ENCODE measurements at places on chromosomes 6 and 20.

- no peaks in the 10 kb centered on the region for H3K36me3 ChIP-seq
- H3K4me1 ChIP-seq: no peaks in the 10 kb centered on the region
- H3K27ac ChIP-seq: no peak overlapping the region
- DNase-seq: no peak
- H3K27me3 ChIP-seq: peaks cover 31% of the 10 kb centered on the region
- H3K4me3 ChIP-seq: no peak overlapping the region
Observed at GRCh38 chr20:25573288-25574251, 11.8 kb downstream of the NINL start.

DNA sequence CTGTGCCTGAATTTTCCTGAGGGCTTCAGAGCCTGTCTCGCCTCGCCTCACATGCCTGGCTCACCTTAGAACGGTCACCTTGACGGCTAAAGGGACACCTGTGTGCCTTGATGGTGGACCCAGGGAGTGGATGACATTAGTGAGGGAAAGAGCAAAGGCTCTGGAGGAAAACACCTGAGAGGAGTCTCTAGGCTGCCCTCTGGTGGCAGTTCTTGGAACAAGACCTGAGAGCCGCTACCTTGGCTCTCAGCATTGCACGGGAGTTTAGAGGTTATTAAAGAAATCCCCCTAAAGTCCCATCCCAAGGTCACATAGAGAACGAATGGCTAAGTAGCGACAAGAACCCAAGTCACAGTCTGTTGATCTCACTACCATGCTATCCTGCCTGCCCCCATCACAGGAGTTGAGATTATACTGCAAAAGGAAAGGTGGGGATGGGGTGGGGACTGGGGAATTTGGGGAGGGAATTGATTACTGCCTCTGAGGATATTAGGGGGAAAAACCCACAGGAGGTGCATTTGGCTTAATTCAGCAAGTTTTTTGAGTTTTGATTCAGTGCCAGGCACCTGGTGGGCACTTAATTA lies 7.9 kb upstream of the CDSN start:
- no peak overlapping the region for H3K27ac ChIP-seq
- H3K27me3 ChIP-seq: peaks cover 12% of the 10 kb centered on the region

DNA sequence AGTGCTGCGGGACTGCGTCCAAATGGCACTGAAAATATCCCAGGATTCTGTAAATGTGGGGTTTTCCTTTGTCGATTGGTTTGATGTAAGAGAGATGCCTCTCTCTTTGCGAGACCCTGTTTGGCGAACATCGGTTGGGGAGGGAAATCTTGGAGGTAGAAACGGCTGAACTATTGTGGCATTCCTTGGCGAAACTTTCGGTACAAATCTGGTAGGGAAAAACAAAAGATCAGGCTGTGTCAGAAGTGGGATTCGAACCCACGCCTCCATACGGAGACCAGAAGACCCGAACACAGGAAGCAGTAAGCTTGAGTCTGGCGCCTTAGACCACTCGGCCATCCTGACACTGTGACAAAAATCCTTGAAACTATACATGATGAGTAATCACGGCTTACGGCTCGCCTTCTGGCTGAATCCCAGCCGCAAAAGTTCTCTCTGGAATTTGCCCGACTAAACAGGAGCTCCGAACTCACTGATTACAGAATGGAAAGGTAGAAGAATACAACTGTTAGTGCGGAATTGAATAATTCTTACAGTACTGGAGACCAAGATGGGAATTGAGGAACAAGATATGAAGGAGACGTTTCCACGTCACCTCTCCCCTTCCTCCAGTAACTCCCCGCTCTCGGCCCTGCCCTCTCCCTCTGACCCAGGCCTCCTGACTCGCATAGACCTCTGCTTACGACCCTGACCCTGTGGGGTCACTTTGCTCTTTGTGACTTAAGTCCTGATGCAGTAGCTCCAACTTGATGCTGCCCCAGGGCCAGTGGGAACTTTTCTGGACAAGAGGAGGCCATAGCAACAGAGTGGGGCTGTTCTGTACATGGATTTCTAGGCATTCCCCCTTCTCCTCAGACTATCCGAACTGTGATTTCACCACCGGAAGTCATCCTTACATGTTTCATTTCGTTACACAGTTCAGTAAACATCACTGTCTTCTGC lies 132.8 kb upstream of the ZNF184 start:
- peak overlapping the region; percentile 5 for H3K27ac ChIP-seq
- H3K4me3 ChIP-seq: no peak overlapping the region
- DNase-seq: no peak
- H3K4me1 ChIP-seq: peaks cover 4% of the 10 kb centered on the region
- H3K27me3 ChIP-seq: peaks cover 65% of the 10 kb centered on the region
- peaks cover 24% of the 10 kb centered on the region for H3K36me3 ChIP-seq

DNA sequence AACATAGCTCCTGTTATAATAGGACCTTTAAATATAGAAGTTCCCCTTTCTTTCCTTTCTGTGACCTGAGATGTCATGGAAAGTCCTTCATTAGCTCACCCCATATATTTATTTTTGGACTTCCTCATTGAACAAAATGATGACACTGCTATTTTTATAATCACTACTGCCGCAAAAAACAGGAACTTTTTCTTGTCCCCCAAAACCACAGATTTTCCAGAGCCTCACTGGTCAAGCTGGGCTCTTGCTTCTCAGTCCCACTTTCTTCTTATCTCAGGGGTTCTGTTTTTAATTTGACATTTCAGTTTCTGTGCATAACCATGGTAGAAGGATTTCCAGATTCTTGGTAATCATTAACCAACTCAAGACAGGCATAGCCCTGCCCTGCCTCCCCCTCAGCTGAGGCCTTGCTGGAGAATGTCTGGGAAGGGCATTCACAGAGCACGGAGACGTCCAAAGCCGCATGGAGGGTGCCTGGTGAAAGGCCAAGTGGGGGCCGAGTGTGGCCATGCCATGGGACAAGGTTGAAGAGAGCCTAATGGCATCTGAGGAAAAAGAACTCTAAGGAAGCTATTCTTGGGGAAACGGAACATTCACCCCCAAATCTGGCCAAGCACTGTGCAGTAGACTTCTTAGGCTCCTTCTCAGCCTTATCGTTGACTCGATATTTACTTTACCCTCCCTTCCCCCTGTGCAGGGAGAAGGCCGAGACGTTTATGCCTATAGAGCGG lies 73.7 kb downstream of the EDN1 start:
- H3K36me3 ChIP-seq: no peaks in the 10 kb centered on the region
- no peaks in the 10 kb centered on the region for H3K27me3 ChIP-seq
- no peak for DNase-seq
- H3K4me1 ChIP-seq: no peaks in the 10 kb centered on the region

DNA sequence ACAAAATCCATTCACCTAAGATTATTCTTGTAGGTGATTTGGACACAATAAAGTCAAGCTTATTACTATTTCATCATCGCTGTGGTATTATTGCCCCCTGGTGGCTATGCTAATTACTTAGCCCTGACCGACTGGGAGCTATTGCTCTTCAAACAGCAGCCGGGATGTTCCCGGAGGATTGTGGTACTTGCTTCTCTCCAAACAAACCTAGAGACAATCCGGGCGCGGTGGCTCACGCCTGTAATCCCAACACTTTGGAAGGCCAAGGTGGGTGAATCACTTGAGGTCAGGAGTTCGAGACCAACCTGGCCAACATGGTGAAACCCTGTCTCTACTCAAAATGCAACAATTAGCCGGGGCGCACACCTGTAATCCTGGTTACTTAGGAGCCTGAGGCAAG lies 15.4 kb upstream of the STMND1 start:
- H3K4me3 ChIP-seq: no peak overlapping the region
- H3K27me3 ChIP-seq: peaks cover 11% of the 10 kb centered on the region
- no peaks in the 10 kb centered on the region for H3K36me3 ChIP-seq
- DNase-seq: peak; percentile 29
- H3K27ac ChIP-seq: no peak overlapping the region

- no peaks in the 10 kb centered on the region for H3K27me3 ChIP-seq
- no peak for DNase-seq
- no peak overlapping the region for H3K27ac ChIP-seq
- H3K4me1 ChIP-seq: no peaks in the 10 kb centered on the region
Observed at GRCh38 chr6:121677571-121677970, 242.1 kb downstream of the GJA1 start.

DNA sequence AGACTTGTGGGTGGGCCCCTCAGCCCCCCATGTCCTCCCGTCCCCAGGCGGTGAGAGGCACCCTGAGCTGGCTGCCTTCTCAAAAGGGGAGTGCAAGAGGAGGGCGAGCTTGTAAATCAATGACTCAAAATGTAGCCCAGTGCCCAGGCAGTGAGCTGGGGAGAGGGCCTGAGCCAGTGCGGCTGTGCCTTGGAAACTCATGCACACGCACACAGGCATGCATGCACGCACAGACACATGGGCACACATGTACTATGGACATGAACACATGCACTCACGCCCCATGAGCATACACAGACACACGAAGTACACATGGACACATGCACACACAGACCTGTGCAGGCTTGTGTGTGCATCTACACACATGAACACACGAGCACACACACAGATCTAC lies 133.5 kb downstream of the TAF4 start:
- no peaks in the 10 kb centered on the region for H3K4me1 ChIP-seq
- H3K36me3 ChIP-seq: no peaks in the 10 kb centered on the region
- no peak overlapping the region for H3K4me3 ChIP-seq

GRCh38 chr6:168249746-168250145 lies 69.8 kb downstream of the DACT2 start:
- DNase-seq: no peak
- no peaks in the 10 kb centered on the region for H3K36me3 ChIP-seq
- H3K4me3 ChIP-seq: no peak overlapping the region
- no peaks in the 10 kb centered on the region for H3K4me1 ChIP-seq

DNA sequence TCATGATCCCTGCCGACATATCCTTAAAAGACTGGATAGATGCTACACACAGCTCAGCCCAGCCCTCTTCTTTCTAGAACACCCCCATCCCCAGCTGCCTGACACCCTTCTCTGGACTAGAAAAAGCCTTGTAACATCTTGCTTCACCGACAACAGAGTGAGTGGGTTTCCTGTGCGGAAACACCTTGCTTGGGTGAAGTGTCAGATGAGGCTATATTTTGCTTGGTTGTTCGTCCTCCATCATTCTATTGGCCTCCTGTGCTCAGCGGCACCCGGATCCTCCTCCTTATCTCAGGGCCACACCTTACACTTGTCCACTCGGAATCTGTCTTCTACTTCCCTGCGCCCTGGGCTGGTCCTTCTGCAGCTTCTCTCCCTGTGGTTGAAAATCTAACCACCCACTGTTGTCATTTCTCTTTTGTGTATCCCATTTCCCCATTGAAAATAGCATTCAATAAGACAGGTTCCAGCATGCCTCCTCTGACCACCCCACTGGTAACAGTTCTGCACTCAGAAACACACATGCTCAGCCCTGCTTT lies 101.3 kb upstream of the MLN start:
- peak overlapping the region; percentile 74 for H3K4me3 ChIP-seq
- peaks cover 63% of the 10 kb centered on the region for H3K4me1 ChIP-seq
- DNase-seq: peak; percentile 70
- peak overlapping the region; percentile 89 for H3K27ac ChIP-seq

GRCh38 chr6:139547122-139547776 lies 172.8 kb upstream of the CITED2 start:
- H3K36me3 ChIP-seq: no peaks in the 10 kb centered on the region
- no peak overlapping the region for H3K27ac ChIP-seq
- peaks cover 20% of the 10 kb centered on the region for H3K4me1 ChIP-seq

- H3K4me1 ChIP-seq: peaks cover 7% of the 10 kb centered on the region
- H3K27me3 ChIP-seq: peaks cover 34% of the 10 kb centered on the region
- H3K27ac ChIP-seq: no peak overlapping the region
- H3K36me3 ChIP-seq: peaks cover 2% of the 10 kb centered on the region
- DNase-seq: no peak
- no peak overlapping the region for H3K4me3 ChIP-seq
Observed at GRCh38 chr6:2560917-2561698, 189.6 kb downstream of the MYLK4 start.

DNA sequence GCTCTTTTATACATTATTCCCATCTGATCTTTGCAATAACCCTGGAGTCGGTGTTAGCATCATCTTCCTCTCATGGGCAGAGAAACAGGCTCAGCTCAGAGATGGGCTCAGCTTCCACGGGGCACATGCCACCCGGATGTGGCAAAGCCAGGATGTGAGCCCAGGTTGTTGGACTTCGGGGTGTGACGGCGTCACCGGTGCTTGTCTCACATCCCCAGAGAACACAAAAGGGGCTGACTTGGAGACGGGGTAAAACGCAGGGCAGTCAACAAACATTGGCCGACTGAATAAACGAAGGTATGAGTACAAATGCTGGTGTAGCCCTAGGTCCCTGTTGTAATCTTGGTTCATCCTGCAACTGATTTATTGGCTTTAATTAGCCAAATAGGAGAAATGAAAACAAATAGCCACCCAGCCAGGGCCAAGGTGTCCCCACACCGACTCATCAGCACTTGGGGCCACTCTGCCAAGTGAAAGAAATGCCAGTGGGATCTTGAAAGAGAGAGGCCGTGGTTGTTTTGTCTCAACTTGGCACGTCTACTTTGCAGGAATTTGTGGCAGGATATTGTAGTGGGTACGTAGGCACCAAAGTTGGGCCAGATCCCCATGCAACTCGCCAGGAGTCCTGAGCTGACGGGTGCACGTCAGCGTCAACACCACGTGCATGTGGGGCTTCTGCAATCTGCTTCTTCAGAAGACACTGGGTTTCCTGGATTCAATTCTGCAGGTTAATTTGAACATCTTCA lies 42.8 kb downstream of the APCDD1L start:
- H3K27me3 ChIP-seq: no peaks in the 10 kb centered on the region
- DNase-seq: no peak
- H3K4me1 ChIP-seq: no peaks in the 10 kb centered on the region
- H3K27ac ChIP-seq: no peak overlapping the region
- H3K36me3 ChIP-seq: no peaks in the 10 kb centered on the region
- no peak overlapping the region for H3K4me3 ChIP-seq

DNA sequence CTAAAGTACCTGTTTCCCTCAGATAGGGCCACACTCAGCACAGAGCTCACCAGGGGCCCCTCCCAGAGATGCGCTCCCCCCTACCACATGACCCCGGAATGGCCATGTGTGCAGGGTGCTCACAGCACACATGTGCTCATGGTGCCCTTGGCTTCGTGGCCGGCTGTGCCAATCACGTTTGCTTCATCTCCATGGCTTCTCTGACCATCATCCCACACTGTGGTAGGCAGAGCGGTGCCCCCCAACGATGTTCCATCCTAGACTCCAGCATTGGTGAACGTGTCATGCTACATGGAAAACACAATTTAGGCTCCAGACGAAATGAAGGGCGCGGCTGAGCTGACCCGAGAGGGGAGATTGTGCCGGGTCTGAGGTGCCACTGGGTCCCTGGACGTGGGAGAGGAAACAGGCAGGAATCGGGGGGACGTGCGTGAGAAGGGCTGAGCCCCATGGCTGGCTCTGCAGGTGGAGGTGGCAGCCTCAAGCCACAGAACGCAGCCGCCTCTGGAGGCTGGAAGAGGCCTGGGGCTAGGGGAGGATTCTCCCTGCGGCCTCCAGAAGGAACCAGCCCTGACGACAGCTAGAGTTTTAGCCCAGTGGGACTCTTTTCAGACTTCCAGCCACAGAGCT lies 126.5 kb downstream of the DLL1 start:
- DNase-seq: no peak
- H3K4me3 ChIP-seq: no peak overlapping the region
- H3K4me1 ChIP-seq: peaks cover 13% of the 10 kb centered on the region
- H3K36me3 ChIP-seq: no peaks in the 10 kb centered on the region
- H3K27ac ChIP-seq: peak overlapping the region; percentile 21

GRCh38 chr6:41586252-41587007 lies 40.2 kb downstream of the FOXP4 start:
- no peaks in the 10 kb centered on the region for H3K27me3 ChIP-seq
- no peak overlapping the region for H3K4me3 ChIP-seq
- H3K27ac ChIP-seq: peak overlapping the region; percentile 29
- DNase-seq: no peak
- H3K36me3 ChIP-seq: peaks cover 10% of the 10 kb centered on the region
- H3K4me1 ChIP-seq: peaks cover 10% of the 10 kb centered on the region

GRCh38 chr6:16153211-16153820 lies 24.4 kb downstream of the MYLIP start:
- H3K36me3 ChIP-seq: peaks cover 70% of the 10 kb centered on the region
- peaks cover 16% of the 10 kb centered on the region for H3K4me1 ChIP-seq
- no peaks in the 10 kb centered on the region for H3K27me3 ChIP-seq
- peak overlapping the region; percentile 14 for H3K27ac ChIP-seq
- DNase-seq: no peak

Measured in effector memory CD8-positive, alpha-beta T cell (primary cell).